ENCODE measurements at places on chromosomes 12 and 14. TPM values are rescaled to one million over a fixed set of nuclear protein-coding genes. Genes with fewer than 3 reads are reported as not detected.

KLRD1 gene
- 4.4 TPM for total RNA-seq

RERGL gene
- 6.9 TPM for total RNA-seq

USP15 gene
- 97.9 TPM for total RNA-seq

OTOGL gene
- total RNA-seq = 0.54 TPM

GNG2 gene
- 15.0 TPM for total RNA-seq

CLEC4E gene
- total RNA-seq = 4.2 TPM

NFATC4 gene
- 85.5 TPM for total RNA-seq

PPP1R1A gene
- 9.0 TPM for total RNA-seq

FAM222A gene
- 0.52 TPM for total RNA-seq

ASCL1 gene
- total RNA-seq = not detected

MORN3 gene
- total RNA-seq = not detected

RNASE3 gene
- total RNA-seq = 0.57 TPM

APOLD1 gene
- total RNA-seq = 20.2 TPM

CCDC177 gene
- not detected for total RNA-seq

FGF23 gene
- total RNA-seq = not detected

REP15 gene
- total RNA-seq = 6.6 TPM

HCAR3 gene
- total RNA-seq = 0.29 TPM

TAS2R19 gene
- total RNA-seq = 5.9 TPM

DDHD1 gene
- total RNA-seq = 29.8 TPM

ASB2 gene
- total RNA-seq = 57.0 TPM

GDF3 gene
- 0.84 TPM for total RNA-seq

MYF6 gene
- total RNA-seq = not detected

CD163 gene
- 308 TPM for total RNA-seq

SLC10A1 gene
- not detected for total RNA-seq

PLCZ1 gene
- 0.66 TPM for total RNA-seq
